ENCODE measurements at places on chromosomes 1 and 21. TPM values are rescaled to one million over a fixed set of nuclear protein-coding genes. Genes with fewer than 3 reads are reported as not detected.

DNA sequence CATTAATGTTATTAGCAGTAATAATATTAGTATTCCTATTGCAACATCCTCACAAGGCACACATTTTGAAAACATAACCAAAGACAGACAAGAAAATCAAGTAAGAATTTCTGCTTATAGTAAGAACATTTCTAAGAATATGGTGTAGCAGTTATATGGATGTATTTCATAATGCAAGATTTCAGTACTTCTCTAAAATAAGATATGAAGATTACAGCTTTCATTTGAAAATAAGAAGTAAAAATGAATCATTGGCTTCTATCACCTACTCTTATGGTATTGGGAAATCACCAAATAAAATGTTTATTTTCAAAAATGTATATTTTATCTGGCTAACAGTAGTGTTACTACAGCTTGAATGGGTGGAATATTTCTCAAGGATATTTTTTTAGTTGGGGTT lies 103.8 kb upstream of the USP25 start:
- DNase-seq, result no peak

DNA sequence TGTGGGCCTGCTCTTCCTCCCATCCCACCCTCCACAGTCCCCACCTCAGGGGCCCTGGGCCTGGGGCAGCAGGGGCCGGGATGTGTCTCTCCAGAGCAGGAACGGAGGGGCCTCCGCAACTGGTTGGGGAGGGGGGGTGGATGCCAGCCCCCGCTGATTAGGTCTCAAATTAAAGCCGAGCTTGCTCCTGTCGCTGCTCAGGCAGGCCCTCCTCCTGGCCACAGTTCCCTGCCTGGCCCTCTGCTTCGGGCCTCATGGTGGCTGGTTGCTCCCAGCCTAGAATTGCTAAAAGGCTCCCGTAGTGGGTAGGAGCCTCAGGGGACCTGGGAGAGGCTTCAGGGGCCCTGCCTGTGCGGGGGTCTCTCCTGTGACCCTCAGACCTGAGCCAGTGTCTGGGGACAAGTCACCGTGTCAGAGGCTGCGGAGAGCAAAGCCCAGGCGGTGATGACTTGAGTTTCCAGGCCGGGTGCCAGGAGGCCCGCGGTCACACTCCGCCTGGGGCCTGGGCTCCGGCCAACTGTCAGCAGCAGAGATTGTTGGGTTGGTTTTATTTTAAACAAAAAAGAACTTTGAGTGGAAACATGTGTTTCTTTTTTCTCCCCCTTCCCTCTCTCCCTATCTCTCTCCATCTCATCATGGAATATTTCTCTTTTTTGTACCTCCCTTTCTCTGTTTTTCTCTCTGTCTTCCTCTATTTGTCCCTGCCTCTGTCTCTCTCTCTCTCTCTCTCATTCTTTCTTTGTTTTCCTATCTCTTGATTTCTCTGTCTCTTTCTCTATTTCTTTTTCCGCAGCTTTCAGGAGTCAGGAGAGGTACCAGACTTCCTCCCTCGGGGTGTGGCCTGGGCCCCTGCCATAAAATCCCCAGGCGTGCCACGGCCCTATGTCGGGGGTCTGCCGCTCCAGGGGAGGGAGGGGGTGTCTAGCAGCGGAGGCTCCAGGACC lies 20.0 kb upstream of the EPHA2 start:
- peak; percentile 96 for DNase-seq

- no peak for DNase-seq
These were observed 26.6 kb upstream of the ZNF281 start for GRCh38 chr1:200436436-200436835.

DNA sequence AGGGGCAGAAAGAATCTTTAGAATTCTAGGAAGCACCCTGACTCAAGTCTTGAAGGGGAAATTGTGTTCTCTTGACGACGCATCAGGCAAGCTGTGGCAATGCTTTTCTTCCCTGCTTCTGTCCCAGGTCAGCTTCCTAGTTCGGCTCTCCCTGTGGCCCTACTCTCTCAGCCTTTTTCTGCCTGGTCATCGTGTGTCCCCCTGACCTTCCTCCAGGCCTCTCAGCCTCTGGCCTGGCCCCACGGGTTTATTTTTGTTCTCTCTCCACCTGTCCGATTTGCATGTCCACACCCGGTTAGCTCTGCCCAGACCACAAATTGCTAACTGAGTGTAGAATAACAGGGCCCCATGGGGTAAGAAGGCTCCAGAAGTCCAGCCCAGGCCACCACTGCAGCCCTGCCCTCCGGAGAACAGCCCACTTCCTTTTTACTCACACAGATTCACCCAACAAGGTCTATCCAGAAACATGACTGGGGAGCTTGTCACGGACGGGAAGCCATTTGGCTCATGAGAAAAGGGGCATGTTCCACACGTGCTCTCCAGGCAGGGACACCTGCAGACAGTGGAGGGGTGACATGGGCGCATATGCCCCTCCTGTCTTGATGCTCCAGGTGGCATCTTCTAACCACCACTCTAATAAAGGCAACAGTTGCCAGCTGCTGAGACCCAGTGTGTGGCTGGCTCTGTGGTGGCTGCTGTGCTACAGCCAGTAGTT lies 9.8 kb downstream of the KCNN3 start:
- DNase-seq, result no peak

- DNase-seq, result no peak
These were observed 806.1 kb downstream of the LTN1 start for GRCh38 chr21:28186604-28187003.

GRCh38 chr1:233695901-233696300 lies 82.0 kb downstream of the KCNK1 start:
- DNase-seq, result no peak

DNA sequence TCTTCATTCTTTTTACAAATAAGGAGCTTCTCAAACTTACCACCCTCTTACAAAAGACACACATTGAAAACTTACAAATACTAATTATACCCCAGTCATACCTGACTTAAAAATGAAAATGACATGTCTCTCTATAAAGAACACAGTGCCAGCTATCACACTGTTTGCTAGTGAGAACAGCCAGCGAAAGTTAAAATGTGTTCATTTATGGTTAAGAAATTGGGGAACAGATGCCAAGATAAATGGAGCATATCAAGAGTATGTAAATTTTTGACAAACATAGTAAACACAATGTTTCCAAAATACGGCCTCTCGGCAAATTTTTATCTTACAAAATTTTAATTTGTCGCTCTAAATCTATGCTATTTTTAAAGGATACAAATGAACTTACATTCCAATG lies 1422.9 kb downstream of the KCNT2 start:
- no peak for DNase-seq

- no peak for DNase-seq
These were observed at the start of gene SPSB1 for GRCh38 chr1:9292361-9293240. TSS of gene SPSB1 (plus strand) at chr1:9292894. CDS start at chr1:9355892, 62,998 bp downstream.

DNA sequence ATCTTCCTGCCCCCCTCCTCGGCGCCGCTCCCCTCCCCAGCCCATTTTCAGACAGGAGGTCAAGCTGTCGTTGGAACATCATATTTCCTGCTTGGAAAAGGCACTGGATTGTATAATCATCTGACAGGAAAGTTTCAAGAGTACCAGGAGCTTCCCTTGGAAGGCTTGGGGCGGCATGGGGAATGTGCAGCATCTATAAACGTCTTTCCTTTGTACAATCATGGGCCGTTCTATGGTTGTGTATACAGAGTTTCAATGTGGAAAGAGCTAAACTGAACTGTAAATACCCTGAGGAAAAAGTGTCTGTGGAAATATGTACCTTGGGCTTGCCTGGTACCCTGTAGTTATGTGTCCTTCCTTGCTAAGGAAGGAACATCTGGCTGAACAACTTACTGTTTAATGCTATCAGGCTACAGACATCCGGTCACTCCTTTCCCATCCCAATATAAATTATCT lies 368.1 kb upstream of the ADGRL2 start:
- no peak for DNase-seq

DNA sequence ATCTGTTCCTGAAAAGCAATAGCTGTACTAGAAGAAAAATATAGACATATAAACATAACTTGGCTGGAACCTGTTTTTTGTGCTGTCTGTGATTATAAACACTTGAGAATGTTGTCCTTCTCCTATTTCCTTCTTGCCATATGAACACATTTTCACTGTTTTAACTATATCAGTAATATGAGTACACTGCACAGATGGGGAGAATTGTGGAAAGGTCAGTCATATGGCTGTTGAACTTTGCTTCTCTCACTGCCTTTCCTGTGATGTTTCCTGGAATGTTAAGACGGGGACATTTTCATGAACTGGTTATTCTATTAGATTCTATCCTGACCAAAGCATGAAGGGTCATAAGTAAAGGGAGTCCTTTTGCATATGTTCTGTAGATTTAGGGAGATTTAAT lies 24.9 kb downstream of the HMCN1 start:
- DNase-seq, result no peak

DNA sequence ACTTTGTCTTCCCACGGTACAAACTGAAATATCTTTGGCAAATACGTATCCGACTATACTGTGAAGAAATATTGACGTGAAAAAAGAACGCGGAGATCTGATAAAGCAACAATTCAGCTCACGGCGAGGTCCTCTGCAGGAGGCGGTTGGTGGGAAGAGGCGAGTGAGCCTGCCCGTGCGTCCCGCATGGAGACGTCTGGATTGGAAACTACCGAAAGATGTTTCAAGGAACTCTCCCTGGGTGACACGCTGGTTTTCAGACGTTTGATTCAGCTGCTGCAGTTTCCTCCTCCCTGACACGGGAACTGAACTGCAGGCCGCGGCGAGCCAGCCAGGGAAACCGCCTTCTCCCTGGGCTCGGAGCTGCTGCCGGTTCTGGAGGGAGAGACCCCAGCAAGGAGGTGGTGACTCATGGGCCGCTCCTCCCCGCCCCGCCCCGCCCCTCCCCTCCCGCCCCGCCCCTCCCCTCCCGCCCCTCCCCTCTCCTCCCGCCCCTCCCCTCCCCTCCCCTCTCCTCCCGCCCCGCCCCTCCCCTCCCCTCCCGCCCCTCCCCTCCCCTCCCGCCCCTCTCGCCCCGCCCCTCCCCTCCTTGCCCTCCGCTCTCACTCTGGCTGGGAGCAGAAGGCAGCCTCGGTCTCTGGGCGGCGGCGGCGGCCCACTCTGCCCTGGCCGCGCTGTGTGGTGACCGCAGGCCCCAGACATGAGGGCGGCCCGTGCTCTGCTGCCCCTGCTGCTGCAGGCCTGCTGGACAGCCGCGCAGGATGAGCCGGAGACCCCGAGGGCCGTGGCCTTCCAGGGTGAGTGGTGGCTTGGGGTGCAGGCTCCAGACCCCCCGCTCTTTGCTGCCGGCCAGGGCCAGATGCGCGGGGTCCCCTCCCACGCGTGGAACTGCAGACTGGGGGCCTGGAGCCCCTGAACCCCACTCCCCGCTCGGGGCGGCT lies at the start of gene COL6A1:
TSS of gene COL6A1 (plus strand) at position 620 of the 941 bp plus-strand sequence. CDS start at position 701, 81 bp downstream.
- no peak for DNase-seq

GRCh38 chr1:29380532-29380931 lies 144.2 kb downstream of the PTPRU start:
- no peak for DNase-seq

DNA sequence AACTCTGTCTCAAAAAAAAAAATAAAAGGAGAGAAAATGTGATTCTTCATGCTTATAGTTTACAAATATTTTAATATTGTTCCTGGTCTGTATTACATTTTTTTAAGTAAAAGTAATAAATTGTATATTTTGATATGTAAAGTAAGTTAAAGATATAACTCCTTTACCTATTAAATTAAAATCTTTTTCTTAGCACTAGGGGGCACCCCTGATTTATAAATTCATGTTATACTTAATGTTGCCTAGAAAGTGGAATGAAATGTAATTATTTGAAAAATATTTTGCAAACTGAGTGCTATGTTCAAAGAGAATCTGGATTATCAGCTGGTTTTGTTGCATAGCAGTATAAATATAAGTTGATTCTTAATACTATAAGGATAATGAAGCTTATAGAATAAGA lies 49.2 kb downstream of the RALGPS2 start:
- no peak for DNase-seq

DNA sequence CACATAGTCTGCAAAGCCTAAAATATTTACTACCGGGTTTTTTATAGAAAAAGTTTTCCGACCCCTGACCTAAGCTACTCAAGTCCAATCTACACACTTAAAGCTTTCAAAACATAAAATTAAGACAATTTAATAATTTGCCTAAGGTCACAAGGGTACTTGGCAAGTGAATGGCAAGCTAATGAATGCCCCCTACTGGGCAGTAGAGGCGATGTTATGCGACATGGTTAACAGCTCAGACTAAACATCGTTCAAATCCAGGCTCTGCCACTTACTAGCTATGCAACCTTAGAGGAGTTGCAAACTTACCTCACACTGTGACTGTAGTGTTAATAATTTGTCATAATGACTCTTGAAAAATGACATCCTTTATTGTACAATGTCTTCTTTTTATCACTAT lies 317.2 kb upstream of the NFIA start:
- no peak for DNase-seq

GRCh38 chr1:44584167-44584566 lies 90.1 kb downstream of the TMEM53 start:
- no peak for DNase-seq

GRCh38 chr1:53356637-53357036 lies 28.8 kb upstream of the LRP8 start:
- no peak for DNase-seq

DNA sequence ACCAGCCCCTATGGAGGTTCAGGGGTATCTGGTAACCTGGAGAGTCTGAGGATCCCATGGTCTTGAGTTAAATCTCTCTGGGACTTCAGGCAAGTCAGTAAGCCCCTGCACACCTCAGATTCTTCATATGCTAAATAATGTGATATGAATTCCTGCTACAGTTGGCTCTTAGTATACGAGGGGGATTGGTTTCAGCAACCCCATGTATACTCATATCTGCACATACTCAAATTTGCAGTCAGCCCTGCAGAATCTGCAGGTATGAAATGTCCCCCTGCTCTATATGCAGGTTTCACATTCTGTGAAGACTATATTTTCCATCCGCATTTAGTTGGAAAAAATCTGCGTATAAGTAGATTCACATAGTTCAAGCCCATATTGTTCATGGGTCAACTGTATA lies 136.6 kb downstream of the TOMM20 start:
- DNase-seq, result no peak

- DNase-seq, result no peak
These were observed 49.4 kb downstream of the TIAM1 start for GRCh38 chr21:31294691-31295090.

ASCL5 gene
- total RNA-seq, result not detected

SPATA21 gene
- not detected for total RNA-seq

PLCH2 gene
- total RNA-seq, result 3.2 TPM

POU3F1 gene
- 1.6 TPM for total RNA-seq

SPRR2G gene
- total RNA-seq, result not detected

ZBTB48 gene
- total RNA-seq, result 23.7 TPM

IKBKE gene
- total RNA-seq, result 10.5 TPM

SAMD13 gene
- total RNA-seq, result 0.65 TPM

PUSL1 gene
- total RNA-seq, result 22.3 TPM

ALG14 gene
- total RNA-seq, result 10.9 TPM

LEPR gene
- 5.9 TPM for total RNA-seq

TBX19 gene
- total RNA-seq, result 1.8 TPM

TMEM81 gene
- 2.5 TPM for total RNA-seq

All from chondrocyte (in vitro differentiated cells).